CD4-positive, alpha-beta memory T cell (primary cell): ENCODE measurements at places on chromosomes 5 and 9. TPM values are rescaled to one million over a fixed set of nuclear protein-coding genes. Genes with fewer than 3 reads are reported as not detected.

Gene TPPP
- total RNA-seq = 0.97 TPM

- DNase-seq = no peak
Measured at GRCh38 chr9:22415941-22416691, 30.5 kb upstream of the DMRTA1 start.

DNA sequence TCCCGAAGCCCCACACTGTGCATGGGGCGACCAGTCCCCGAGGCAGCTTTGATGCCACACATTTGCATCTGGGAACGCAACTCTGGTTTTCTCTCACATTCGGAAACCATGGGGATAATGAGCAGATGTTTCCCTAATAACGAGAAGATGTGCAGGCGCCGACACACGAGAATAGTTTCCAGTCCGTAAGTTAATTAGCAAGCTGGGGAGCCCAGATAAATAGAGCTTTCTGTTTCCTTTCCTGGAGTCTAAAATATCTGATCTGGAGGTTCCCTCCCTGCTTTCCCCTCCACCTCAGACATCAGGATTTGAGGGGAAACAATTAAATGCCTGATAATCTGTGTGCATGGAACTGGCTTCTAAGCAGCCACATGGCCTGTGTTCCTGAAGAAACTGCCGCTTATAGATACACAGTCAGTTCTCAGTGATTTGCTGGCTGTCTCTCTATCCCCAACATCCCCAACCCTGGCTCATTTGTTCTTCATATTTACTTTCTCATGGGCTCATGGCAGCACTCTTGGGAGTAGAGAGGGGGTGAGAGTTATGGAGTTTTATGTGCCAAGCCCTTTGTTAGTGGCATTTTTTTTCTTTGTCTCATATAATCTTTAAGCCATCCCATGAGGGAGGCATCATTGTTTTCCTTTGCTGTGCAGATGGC lies 62.8 kb downstream of the PDZD2 start:
- DNase-seq = no peak

Gene STX17
- 61.5 TPM for total RNA-seq
